ENCODE measurements at places on chromosomes 3 and 15. TPM values are rescaled to one million over a fixed set of nuclear protein-coding genes. Genes with fewer than 3 reads are reported as not detected.
A peak's percentile ranks its signal among the peaks of the same experiment; 100 is the strongest.

- H3K27ac ChIP-seq = no peak overlapping the region
- no peak overlapping the region for H3K4me3 ChIP-seq
- no peak for DNase-seq
- H3K36me3 ChIP-seq = no peaks in the 10 kb centered on the region
- peaks cover 3% of the 10 kb centered on the region for H3K27me3 ChIP-seq
- no peaks in the 10 kb centered on the region for H3K4me1 ChIP-seq
These were observed 4.2 kb upstream of the CCR2 start for GRCh38 chr3:46349484-46350261.

- H3K27ac ChIP-seq = no peak overlapping the region
- H3K36me3 ChIP-seq = no peaks in the 10 kb centered on the region
- H3K27me3 ChIP-seq = no peaks in the 10 kb centered on the region
These were observed 250.7 kb upstream of the NR2E3 start for GRCh38 chr15:71559616-71560015.

DNA sequence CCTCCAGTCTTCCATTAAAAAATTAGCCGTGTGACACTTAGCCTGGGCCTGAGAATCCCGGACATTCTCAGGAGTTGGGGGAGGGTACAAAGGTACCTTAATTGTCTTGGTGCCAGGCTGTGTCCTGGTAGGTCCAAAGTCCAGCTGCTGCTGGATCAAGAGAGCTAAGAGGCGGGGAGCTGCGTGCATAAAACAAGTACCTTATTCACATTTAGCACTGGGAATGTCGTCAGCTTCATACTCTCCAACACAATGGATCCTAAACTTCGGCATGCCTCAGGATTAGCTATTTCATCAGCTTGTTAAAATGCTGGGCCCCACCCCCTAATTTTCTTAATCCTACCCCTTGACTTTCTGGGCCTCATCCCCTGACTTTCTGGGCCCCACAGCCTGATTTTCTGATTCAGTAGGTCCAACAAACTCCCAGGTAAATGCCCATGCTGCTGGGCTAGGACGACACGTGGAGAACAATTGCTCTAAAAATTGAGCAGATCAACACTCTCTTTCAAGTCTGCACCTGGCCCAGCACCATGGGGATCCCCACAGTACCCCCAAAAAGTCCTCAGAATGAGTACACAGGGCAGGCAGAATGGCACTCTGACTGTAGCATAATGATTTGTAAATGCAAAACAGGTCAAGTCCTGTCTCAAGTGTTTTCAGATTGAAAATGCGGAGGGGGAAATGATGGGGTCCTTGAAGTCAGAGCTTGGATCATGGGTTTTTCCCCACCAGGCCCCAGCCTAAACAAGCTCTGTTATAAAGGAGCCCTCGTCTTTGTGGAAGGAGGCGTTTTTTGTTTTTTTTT, 5.6 kb upstream of the AEN start:
- no peaks in the 10 kb centered on the region for H3K27me3 ChIP-seq
- DNase-seq = no peak
- H3K36me3 ChIP-seq = no peaks in the 10 kb centered on the region
- H3K27ac ChIP-seq = no peak overlapping the region

DNA sequence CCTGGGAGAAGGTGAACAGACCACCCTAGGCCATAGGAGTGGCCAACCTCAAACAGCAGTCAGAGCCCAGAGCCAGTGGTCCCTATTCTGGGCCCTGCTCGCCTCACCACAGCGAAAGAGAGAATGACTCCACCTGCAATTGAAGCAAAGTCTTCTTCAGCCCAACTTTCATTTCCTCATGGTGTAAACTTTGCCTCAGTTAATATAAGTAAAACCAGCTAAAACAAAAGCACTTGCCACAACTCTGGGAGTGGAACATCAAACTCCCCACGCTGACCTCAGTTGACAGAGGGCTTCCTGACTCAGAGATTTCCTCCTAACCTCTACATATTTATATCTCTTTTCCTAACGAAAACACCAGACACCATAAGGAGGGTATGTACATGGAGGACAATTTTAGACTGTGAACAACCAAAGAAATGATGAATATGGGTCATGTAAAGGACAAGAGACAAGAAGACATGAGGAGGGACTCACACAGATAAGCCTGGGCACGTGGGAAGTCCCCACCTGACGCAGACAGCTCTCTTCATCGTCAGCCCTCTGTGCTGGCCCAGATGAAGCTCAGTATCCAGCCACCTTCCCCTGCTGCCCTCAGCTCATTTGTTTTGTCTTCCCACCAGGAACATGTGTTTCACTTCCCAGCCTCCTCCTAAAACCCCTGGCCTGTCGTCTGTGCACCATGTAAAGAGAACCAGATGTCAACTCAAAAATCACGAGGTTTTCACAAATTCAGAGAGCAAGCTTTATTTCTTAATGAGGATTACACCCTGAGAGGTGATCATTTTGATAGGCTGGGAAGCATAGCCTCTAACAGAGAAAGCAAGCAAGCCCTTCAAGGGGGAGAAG, 140.9 kb downstream of the KCNMB2 start:
- H3K36me3 ChIP-seq = no peaks in the 10 kb centered on the region
- H3K4me1 ChIP-seq = no peaks in the 10 kb centered on the region
- no peaks in the 10 kb centered on the region for H3K27me3 ChIP-seq
- H3K27ac ChIP-seq = no peak overlapping the region

DNA sequence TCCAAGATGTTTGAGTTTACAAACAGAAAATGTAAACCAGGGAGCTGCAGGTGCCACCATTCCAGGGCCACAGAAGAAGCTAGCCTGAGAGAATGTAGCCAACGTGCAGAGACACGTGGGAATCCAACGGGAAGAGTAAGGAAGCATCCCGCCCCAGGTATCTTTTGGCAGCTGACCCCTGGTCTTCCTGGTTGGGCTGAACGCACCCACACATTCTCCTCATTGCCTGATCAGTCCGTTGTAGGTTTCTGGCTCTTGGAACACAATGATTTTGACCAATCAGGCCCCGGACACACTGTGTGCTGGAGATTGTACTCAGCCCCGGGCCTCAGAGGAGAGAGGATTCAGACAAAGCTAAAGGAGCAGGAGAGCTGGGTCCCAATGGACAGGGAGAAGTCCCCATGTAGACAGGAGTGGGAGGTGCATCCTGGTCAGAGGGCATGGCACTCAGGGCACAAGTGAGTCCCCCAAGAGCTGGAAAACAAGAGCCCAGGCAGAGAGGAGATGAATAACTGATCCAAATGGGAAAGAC, 102.3 kb downstream of the TPRA1 start:
- H3K4me3 ChIP-seq = no peak overlapping the region
- no peaks in the 10 kb centered on the region for H3K36me3 ChIP-seq
- DNase-seq = no peak

DNA sequence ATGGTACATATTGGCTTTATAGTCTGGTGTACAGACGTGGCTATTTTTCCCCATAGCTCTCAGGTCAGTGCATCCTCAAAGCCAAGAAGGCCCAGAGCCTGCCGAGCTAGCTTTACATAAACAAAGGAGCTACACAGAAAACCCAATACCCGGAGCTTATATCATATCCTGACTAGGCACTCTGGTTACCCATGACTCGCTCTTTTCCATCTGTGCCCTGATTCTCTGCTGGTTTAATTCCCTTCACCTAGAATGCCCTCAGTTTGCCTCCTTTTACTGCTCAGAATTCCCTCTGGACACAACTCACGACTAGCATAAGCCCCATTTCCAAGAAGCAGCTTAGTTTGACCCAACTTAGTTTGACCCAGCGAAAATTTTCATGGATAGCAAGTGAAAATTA, 110.8 kb downstream of the TIGIT start:
- H3K27me3 ChIP-seq = no peaks in the 10 kb centered on the region
- no peaks in the 10 kb centered on the region for H3K36me3 ChIP-seq
- H3K4me1 ChIP-seq = no peaks in the 10 kb centered on the region
- no peak overlapping the region for H3K27ac ChIP-seq

DNA sequence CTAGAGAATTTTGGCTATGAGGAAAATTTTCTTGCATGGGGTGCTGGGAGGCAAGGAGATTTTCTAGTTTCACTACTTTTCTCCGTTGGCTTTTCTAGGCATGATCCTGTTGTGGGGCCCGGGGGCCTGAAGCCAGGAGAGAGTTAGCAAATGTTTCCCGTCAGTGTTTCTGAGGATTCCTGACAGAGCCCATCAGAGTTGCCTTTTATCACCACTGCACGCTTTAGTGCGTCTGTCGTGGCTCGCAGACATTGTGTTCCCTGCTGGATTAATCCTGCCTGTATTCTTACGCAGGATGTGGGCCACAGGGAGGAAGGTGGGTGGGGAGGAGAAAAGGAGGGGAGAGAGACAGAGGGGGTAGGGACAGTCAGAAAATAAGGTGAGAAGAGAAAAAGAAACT, 18.1 kb upstream of the BOC start:
- H3K4me3 ChIP-seq = no peak overlapping the region
- H3K27ac ChIP-seq = no peak overlapping the region
- no peak for DNase-seq
- no peaks in the 10 kb centered on the region for H3K27me3 ChIP-seq
- no peaks in the 10 kb centered on the region for H3K36me3 ChIP-seq

GRCh38 chr15:73771385-73772045, 18.4 kb upstream of the INSYN1 start:
- H3K27me3 ChIP-seq = no peaks in the 10 kb centered on the region
- no peak overlapping the region for H3K4me3 ChIP-seq
- H3K27ac ChIP-seq = no peak overlapping the region
- no peaks in the 10 kb centered on the region for H3K4me1 ChIP-seq
- no peak for DNase-seq
- no peaks in the 10 kb centered on the region for H3K36me3 ChIP-seq

DNA sequence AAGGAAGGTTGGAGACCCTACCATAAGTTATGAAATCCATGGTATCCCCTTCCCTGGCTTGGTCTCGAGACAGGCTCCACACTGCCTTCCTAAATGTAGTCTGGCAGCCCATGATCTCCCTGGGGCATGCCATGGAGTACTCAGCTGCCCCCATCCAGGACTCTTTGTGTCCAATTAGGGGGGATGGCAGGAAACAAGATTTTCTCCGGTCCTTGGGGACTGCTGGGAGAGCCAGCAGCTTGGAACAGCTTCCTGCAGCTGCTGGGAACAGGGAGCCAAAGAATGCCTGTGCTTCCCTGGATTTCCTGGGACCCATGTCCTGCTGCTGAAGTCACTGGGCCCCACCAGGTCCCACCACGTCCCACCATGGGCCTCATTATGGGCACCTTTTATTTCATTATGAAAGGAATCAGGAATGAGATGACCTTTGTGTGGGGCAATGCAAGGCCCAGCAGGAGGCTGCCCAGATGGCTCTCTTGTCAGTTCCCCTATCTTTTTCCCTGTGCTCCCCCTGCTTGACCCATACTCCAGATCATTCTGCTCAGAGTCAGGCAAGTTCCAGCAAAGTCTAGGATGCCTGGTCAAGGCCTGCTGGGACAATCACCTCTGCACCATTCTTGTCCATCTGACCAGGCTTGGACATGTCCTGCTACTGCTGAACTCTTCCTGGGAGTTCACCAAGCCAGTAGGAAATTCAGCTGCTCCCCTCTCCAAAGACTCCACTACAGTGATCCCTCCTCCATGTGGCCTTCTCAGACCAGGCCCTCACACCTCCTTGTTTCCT, 15.0 kb upstream of the DAG1 start:
- H3K36me3 ChIP-seq = no peaks in the 10 kb centered on the region
- no peak overlapping the region for H3K27ac ChIP-seq
- H3K4me1 ChIP-seq = peaks cover 3% of the 10 kb centered on the region
- H3K27me3 ChIP-seq = no peaks in the 10 kb centered on the region

GRCh38 chr3:160217675-160218074, 7.5 kb upstream of the C3orf80 start:
- no peaks in the 10 kb centered on the region for H3K36me3 ChIP-seq
- no peak overlapping the region for H3K27ac ChIP-seq
- H3K4me1 ChIP-seq = no peaks in the 10 kb centered on the region
- no peak for DNase-seq
- no peak overlapping the region for H3K4me3 ChIP-seq

- peaks cover 5% of the 10 kb centered on the region for H3K4me1 ChIP-seq
- no peak overlapping the region for H3K4me3 ChIP-seq
- no peaks in the 10 kb centered on the region for H3K27me3 ChIP-seq
- no peak for DNase-seq
- no peak overlapping the region for H3K27ac ChIP-seq
- H3K36me3 ChIP-seq = no peaks in the 10 kb centered on the region
These were observed 141.9 kb downstream of the TP63 start for GRCh38 chr3:189773056-189773455.

GRCh38 chr3:112512320-112512719, 13.0 kb upstream of the BTLA start:
- H3K4me3 ChIP-seq = no peak overlapping the region
- no peak overlapping the region for H3K27ac ChIP-seq
- H3K36me3 ChIP-seq = no peaks in the 10 kb centered on the region
- H3K27me3 ChIP-seq = no peaks in the 10 kb centered on the region
- no peaks in the 10 kb centered on the region for H3K4me1 ChIP-seq

GRCh38 chr3:143972155-143972504, 507 bp downstream of the DIPK2A start:
- no peak for DNase-seq
- H3K4me1 ChIP-seq = peaks cover 21% of the 10 kb centered on the region
- peak overlapping the region; percentile 93 for H3K27ac ChIP-seq
- no peaks in the 10 kb centered on the region for H3K27me3 ChIP-seq

DNA sequence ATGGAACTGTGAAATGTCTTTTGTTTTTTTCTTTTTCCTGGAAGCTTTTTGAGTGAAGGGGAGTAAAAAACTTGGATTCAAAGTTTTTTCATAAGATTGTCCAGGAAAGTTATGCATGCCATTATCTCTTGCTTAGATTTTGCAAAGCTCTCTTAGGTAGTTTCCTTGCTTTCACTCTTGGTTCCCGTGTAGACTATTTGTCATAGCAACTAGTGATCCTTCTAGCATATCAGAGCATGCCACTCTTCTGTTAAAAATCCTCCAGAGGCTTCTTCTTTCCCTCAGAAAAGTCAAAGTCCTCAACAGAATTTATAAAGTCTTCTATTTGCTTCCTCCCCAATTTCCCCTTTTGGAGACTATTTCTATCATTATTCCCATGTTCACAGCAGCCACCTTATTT, 21.1 kb downstream of the GTF2E1 start:
- no peaks in the 10 kb centered on the region for H3K36me3 ChIP-seq
- H3K27me3 ChIP-seq = no peaks in the 10 kb centered on the region
- DNase-seq = no peak
- H3K4me3 ChIP-seq = no peak overlapping the region
- no peaks in the 10 kb centered on the region for H3K4me1 ChIP-seq
- H3K27ac ChIP-seq = no peak overlapping the region

GRCh38 chr3:126197854-126198584, 17.6 kb upstream of the ALDH1L1 start:
- H3K36me3 ChIP-seq = no peaks in the 10 kb centered on the region
- H3K27me3 ChIP-seq = peaks cover 5% of the 10 kb centered on the region
- H3K27ac ChIP-seq = no peak overlapping the region
- DNase-seq = peak; percentile 46

The POMGNT2 gene
- 10.1 TPM for total RNA-seq

The FBXO40 gene
- not detected for total RNA-seq

The PLSCR2 gene
- total RNA-seq = 0.54 TPM

The GSK3B gene
- total RNA-seq = 35.3 TPM

The GDPGP1 gene
- total RNA-seq = 22.8 TPM

The TNNC1 gene
- 5.2 TPM for total RNA-seq

The ASB14 gene
- total RNA-seq = not detected

The TM4SF4 gene
- total RNA-seq = 0.46 TPM
